MG63 (cell line): ENCODE measurements at places on chromosomes 16 and 17.

GRCh38 chr17:45146166-45146565 is 2.1 kb upstream of the HEXIM1 start:
- no peak for DNase-seq

GRCh38 chr17:14143688-14144087 is 74.4 kb downstream of the COX10 start:
- no peak for DNase-seq

GRCh38 chr17:45438931-45439610 is 6.4 kb upstream of the ARHGAP27 start:
- peak; percentile 38 for DNase-seq

DNA sequence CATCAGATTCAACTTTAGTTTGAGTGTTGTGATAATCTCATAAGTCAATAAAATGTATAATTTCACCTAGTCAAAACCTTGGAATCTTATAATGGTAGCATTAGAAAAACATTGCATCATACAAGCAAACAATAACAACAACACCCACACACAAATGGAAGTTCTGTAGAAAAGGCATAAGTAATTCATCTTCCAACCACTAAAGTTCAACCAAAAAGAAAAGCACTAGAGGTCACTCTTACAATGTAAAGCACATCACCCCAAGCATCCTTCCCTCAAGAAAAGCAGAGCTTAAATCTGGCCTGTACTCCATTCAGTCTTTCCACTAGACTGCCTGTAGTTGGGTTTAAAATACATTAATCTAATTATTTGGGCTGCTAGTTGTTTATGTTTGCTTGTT is 1.8 kb downstream of the CNTNAP4 start:
- no peak for DNase-seq

DNA sequence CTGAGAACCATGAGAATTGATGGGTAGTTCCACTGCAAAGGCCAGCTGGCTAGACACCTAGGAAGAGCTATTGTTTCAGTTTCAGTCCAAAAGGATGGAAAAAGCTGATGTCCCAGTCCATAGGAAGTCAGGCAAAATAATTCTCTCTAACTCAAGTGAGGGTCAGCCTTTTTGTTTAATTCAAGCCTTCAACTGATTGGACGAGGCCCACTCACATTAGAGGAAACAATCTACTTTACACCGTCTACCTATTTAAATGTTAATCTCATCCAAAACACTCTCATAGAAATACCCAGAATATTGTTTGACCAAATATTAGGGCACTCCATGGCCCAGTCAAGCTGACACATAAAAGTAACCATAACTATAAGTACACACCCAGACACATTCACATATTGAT is 14.4 kb upstream of the CCL13 start:
- no peak for DNase-seq

DNA sequence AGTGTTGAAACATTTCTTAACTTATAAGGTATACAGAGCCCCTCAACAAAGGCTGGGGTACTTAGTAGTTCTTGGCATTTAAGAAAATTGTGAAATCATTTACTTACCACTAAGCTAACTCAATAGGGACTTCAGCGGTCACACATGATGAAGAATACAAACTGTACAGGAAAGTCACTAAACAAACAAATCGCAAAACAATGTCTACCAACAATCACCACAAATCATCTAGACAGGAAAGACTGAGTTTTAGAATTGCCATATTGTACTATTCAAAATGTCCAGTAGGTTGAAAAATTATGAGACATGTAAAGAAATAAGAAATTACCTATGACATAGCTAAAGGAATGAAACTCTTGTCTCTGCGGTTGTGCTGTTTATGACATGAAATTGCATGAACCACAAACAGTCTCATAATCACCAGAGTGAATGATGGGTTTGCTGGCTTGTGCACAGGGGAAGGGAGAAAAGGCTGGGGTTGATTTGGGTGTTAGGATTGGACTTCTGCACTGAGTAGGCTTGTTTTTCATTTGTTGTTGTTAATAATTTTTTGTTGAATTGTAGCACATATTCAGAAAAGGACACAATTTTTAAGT is 441.1 kb upstream of the MON1B start:
- DNase-seq = no peak

- DNase-seq = peak; percentile 90
Measured at GRCh38 chr16:53080345-53081031, 25.7 kb downstream of the CHD9 start.

GRCh38 chr16:78642621-78643285 is 543.3 kb downstream of the WWOX start:
- DNase-seq = no peak

DNA sequence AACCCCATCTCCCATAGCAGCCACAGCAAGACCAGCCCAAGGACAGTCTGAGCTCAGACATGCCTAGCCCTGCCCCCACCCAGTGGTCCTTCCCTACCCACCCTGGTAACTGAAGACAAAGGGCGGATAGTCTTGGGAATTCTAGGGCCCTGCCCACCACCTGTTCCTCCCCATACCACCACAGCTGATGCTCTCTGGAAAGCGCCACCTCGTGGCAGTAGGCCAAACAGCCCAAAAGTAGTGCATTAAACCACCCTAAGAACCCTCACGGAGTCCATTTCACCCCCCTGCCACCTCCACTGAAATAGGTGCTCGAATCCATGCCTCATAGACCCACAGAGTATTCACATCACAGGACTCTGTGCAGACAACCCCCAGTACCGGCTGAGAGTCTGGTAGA is 1021.4 kb downstream of the CDH8 start:
- no peak for DNase-seq

DNA sequence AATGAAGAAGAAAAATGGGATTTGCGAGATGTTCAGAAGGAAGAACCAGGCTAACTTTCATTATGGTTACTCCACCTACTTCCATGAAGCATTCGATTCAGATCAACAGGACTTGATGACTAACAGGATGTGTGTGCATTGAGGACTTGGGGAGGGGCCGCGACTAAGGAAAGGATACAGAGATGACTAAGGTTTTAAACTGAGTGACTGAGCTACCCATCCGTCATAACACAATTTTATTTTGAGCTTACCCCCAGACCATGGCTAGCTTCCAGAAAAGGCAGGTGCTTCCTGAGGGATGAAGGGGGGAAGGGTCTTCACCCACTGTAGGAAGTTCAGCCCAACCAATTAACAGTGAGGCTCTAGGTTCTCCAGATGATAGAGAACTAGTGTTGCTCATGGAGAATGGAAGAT is 2.5 kb upstream of the CDYL2 start:
- peak; percentile 31 for DNase-seq

DNA sequence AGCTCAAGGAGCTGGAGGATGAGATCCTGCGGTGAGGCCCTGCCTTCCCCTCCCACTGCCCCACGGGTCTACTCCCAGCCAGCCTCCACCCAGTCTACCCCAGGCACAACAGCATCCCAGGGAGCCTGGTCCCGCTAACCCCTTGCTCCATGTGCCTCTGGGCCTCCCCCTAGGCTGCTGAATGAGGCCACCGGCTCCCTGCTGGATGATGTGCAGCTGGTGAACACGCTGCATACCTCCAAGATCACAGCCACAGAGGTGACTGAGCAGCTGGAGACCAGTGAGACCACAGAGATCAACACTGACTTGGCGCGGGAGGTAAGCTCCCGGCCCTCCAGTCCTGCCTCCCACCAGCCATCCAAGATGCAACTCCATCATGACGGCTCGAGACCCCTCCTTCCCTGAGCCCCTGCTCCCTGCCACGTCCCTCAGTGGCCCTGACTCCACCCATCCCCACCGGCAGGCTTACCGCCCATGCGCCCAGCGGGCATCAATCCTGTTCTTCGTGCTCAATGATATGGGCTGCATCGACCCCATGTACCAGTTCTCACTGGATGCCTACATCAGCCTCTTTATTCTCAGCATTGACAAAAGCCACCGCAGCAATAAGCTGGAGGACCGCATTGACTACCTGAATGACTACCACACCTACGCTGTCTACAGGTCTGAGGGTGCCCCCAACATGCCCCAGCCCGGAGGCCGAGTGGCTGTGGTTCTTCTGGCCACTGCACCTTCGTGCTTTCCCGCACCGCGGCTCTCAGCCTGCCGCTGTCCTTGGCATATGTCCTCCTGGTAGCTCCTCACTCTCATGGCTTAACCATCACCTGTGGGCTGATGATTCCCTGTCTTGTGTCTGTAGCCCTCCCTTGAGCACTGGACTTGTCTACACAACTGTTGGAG is 15.0 kb upstream of the KDM6B start:
- DNase-seq = no peak

- DNase-seq = peak; percentile 53
Measured at GRCh38 chr17:9817086-9817485, 4.8 kb downstream of the GSG1L2 start.

- no peak for DNase-seq
Measured at GRCh38 chr16:54493594-54493993, 207.0 kb upstream of the IRX3 start.

- DNase-seq = no peak
Measured at GRCh38 chr17:76264425-76264754, 758 bp upstream of the UBALD2 start.

- no peak for DNase-seq
Measured at GRCh38 chr16:77827032-77827431, 38.7 kb downstream of the VAT1L start.

DNA sequence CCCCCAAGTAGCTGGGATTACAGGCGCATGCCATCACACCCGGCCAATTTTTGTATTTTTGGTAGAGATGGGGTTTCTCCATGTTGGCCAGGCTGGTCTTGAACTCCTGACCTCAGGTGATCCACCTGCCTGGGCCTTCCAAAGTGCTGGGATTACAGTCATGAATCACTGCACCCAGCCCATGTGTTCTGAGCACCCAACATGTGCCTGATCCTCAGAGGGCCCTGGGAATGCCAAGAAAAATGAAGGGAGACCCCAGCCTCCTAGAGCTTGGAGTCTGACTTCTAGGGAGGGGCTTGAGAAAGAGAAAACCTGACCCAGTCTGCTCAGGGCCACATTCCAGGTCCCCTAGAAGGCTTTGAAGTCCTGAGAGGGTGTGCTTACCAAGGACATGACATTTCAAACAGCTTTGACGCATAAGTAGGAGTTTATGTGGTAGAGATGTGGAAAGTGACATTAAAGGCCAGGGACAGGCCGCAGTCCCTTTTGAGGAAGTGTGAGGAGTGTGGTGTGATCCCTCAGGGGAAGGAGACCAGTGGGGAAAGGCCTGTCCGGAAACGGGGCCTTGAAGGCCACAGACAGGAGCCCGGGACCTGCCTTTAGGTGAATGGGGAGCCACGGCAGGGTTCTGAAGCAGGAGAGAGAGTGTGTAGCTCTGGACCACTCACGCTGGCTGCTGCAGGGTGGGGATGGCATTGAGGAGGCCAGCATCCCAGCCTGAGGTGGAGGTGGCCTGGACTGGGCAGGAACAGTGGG is 1.1 kb upstream of the CCL22 start:
- no peak for DNase-seq

DNA sequence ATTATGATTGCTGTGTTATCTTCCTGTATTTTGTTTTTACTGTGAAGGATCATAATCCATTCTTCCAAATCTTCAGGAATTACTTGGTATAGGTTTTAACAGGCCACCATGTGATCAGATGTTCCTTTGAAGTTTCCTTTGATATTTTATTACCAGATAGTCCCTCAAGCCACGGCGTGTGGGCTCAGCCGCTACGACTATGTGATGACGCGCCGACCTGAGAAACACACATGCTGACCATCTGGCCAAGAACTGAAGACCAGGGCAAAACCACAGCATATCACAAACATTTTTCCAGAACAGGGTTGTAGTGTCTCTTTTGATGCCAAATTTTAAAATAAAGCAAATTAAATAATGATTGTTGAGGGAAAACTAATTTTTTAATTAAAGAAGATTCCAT is 47.3 kb downstream of the ZCCHC14 start:
- no peak for DNase-seq

DNA sequence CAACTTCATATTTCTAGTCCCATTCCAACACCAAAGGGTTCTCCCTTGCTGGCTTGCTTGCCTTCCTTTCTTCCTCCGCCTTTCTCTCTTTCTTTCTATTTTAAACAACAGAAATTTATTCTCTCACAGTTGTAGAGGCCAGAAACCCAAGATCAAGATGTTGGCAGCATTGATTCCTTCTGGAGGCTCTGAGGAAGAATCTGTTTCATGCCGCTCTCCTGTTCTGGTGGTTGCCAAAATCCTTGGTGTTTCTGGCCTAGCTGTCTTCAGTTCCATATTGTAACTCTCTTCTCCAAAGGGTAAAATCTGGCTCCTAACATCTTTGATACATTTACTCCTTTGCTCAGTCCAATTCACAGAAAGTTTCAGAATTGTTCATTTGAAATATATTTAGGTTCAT is 3.0 kb upstream of the ANKRD40CL start:
- DNase-seq = no peak

DNA sequence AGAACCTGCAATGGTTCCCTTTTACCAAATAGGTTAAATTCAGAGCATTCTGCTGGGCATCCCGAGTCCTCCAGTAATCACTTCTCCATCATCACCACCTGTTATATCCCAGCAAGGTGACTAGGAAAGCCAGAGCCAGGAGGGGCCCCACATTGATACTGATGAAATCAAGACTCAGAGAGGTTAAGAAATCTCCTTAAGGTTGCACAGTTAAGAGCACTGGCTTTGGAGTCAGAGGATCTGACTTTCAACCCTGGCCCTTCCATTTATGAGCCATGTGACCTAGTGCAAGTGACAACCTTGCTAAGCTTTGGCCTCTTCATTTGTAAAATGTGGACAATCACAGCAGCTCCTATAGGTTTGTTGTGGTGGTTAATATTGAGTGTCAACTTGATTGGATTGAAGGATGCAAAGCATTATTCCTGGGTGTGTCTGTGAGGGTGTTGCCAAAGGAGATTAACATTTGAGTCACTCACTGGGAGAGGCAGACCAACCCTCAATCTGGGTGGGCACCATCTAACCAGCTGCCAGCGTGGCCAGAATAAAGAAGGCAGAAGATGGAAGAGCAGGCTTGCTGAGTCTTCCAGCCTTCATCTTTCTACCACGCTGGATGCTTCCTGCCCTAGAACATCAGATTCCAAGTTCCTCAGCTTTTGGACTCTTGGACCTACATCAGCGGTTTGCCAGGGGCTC is 194.2 kb upstream of the ASIC2 start:
- DNase-seq = no peak

GRCh38 chr17:77542011-77542410 is 401.2 kb downstream of the SEC14L1 start:
- DNase-seq = no peak

GRCh38 chr16:66846266-66846665 is 2.1 kb downstream of the CA7 start:
- DNase-seq = no peak

- no peak for DNase-seq
Measured at GRCh38 chr17:57276621-57277020, 20.3 kb downstream of the MSI2 start.

GRCh38 chr17:27109346-27109745 is 184.6 kb upstream of the WSB1 start:
- no peak for DNase-seq

DNA sequence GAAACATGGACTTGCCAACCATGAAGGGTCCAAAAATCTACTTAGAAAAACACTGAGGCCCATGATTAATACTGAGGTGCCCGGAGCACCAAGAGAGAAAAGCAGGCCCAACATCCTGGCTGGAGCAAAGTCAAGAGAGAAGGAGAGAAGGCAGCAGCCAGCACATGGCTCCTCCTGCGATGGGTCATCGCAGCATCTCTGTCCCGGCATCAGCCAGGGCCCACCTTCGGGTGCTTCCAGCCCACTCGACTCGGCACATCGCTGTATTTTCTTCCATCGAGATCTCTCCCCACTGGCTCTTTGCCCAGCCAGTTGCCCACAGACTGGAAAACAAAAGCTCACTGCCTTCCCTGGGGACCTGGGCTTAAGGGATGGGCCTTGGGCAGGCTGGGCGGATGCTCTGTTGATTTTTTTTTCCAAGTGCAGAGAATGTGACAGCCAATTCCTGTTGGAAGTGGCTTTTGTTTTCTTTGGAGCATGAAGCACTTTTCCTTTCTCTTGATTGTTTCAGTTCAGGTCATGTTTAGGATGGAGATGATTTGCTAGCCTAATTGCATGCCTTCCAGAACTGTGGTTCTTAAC is 58.1 kb downstream of the CYB5B start:
- peak; percentile 65 for DNase-seq
